Mesendoderm (in vitro differentiated cells): ENCODE measurements at places on chromosomes 3 and 15.

DNA sequence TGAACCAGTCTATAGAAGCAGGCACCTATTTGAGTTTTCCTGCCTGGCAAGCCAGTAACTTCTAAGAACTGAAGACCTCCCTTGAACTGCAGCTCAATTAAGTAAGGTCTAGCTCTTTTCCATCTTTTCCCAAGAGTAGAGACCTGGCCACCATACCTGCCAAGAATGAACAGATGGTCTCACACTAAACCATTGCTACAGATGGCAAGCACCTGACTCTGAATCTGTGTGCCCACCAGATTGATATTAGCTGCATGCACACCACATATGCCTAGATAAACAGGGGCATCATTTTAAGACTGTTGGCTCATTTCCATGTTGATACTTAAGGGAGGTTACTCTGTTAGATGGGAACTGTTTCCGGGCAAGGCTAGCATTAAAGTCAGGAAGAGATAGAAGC is 34.8 kb upstream of the GSK3B start:
- no peak for DNase-seq

GRCh38 chr3:124057420-124057819 is 65.5 kb upstream of the ROPN1 start:
- peak; percentile 8 for DNase-seq

- DNase-seq, result no peak
These were observed 4.3 kb downstream of the EPHB1 start for GRCh38 chr3:134799393-134799792.

GRCh38 chr3:33196538-33196937 is 22.1 kb downstream of the SUSD5 start:
- no peak for DNase-seq

DNA sequence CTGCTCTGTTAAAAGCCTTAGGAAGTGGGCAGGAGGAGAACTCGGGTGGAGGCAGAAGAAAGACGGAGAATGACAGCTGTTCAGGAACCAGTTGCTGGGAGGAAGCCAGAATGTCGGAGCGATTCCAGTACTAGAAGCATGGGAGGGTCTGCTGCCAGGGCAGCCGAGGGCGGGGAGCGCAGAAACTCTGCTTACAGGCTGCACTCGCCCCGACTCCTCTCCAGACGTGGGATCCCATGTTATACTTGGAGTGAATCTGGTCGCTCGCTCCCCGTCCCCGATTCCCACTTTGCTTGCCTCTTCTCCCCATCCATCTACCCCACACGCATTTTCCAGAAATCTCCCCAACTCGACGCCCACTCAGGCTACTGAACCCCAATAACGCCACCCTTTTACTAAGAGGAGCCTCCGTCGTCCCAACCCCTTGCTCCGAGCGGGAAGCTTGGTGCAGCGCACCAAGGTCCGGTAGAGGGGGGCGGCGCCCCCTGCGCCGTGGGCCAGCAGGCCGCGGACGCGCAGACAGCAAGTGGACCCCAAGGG is 665 bp downstream of the GATM start:
- peak; percentile 21 for DNase-seq

DNA sequence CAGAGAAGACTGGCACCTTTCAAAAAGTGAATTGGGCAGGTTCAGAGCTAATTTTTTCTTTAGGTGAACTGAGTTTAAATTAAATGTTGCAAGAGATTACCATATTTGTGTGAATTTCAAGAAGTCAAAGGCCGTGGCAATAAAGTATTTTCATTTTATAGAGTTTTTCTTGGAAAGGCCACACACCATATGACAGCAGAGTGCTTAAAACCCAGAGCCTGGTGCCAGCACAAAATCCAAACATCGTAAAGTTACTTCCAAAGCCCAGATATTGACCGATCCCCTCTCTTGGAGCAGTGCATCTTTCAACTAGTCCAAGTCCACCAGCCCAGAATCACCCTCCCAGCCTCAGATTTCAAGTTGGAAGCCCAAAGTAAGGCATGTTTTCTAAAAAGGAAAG is 164.5 kb downstream of the VGLL4 start:
- no peak for DNase-seq

- no peak for DNase-seq
These were observed 352.0 kb downstream of the SOX2 start for GRCh38 chr3:182063742-182064141.

DNA sequence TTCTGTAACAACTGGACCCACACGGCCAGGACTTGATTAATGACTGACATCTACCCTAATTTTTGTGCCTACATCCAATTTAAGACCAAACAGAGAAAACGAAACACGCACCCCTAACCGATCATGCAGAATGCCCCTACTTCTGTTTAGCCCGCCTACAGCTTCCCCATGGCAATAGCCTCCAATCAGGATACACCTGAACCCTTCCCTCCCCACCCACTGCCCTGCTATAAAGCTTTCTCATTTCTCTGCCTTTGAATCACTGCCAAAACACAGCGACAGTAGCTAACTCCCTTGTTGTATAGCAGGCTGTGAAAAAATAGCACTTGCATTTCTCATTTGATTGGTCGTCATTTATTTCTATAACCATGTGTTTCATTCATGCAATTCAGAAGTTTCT is 45.2 kb upstream of the DPPA4 start:
- DNase-seq, result no peak

- DNase-seq, result no peak
These were observed 96.3 kb downstream of the SOX2 start for GRCh38 chr3:181808053-181808452.

- no peak for DNase-seq
These were observed 19.8 kb downstream of the RPSA start for GRCh38 chr3:39426312-39426711.

GRCh38 chr15:100464256-100464655 is 64.5 kb downstream of the CERS3 start:
- no peak for DNase-seq

DNA sequence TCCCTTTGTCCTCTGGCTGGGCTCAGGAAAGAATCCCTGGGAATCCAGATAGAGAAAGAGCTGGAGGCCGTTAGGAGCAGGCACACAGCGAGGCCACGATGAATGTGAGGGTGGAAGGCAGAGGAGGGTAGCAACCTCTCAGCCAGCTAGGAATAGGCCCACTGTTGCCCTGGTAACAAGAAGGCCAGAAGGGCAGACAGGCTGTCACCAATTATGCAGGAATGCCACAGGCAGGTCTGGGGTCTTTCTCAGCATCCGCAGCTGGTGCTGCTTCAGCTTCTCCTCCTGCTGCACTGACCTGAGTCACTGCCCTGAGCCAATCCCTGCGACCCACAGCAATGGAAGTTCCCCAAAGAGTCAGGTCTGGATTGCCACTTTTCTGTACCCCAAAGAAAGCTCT is 62.8 kb upstream of the C3orf80 start:
- peak; percentile 99 for DNase-seq

DNA sequence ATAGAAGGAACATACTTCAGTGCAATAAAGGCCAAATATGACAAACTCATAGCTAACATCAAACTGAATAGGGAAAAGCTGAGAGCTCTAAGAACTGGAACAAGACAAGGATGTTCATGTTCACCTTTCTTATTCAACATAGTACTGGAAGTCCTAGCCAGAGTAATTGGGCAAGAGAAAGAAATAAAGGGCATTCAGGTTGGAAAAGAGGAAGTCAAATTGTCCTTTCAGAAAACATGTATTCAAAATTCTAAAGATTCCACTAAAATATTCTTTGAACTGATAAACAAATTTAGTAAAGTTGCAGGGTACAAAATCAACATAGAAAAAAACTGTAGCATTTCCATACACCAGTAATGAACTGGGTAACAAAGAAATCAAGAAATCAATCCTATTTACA is 12.2 kb upstream of the ZNF197 start:
- no peak for DNase-seq

- no peak for DNase-seq
These were observed 164.6 kb downstream of the CHSY1 start for GRCh38 chr15:101087172-101087769.

DNA sequence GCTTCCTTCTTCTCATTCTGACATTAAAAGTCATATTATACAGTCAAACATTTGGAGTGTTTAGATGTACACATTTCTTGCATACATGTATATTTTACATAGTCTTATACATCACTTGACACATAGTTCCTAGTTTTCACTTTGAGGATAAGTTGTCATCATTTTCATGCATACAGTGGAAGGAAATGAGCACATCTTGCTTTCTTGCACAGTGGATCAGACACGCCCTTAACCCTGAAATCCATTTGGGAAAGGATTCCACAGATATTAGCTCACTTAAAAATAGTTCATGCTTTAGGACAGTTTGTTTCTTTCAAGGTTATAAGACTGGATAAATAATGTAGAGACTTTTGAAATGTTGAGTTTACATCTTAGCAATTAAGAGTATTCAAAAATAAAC is 148.6 kb upstream of the MME start:
- DNase-seq, result no peak

GRCh38 chr15:37260255-37260654 is 159.9 kb upstream of the MEIS2 start:
- DNase-seq, result no peak

DNA sequence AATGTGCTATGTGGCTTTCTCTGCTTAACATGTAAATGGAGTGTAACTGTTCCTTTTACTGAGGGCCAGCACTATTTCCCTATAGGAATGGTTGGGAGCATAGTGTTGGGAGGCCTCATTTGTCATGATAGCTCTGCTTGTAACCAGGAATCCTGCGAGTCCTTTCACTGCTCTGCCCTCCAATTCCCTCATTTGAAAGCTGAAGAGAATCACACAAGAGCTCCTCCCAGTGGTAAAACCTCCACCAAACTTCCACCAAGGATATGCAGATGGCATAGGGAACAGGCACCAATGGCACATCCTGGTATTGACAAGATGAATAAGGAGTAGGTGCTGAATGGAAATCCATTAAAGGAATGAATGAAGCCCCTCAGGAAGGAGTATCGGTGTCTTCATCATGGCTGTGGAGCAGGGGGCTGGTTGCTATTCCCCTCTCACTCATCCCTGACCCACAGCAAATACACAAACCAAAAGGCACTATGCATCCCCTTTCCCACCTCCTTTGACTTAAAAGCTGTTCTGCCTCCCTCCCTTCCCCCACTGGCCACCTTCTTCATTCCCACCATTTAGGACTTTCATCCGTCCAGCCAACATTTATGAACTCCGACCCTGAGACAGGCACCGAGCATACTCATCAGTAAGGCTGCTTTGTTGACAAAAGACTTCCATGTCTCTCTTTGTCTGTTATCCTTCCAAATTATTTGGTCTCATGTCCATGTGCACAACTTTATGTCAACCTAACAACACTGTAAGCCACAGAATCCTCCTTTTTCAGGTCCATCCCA is 560.8 kb downstream of the FOXP1 start:
- peak; percentile 87 for DNase-seq

- DNase-seq, result peak; percentile 10
These were observed 94.9 kb upstream of the AADACL2 start for GRCh38 chr3:151638555-151639417.

DNA sequence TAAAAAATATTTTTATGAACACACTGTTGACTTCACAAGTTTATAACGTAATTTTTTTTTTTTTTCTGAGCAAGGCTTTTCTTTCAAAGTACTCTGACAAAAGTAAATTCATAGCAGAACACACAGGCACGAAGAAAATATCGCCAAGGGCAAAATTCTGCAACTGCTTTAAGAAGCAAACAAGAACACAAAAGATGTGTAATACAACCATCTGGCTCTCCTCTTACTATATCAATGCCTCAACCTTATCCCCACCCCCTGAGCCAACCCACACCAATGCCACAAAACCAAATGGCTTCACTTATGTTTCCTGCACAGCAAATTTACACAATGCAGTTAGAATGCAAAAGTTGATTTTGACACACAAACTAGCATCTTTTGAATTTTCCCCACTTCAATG is 274.2 kb downstream of the FOXP1 start:
- no peak for DNase-seq

DNA sequence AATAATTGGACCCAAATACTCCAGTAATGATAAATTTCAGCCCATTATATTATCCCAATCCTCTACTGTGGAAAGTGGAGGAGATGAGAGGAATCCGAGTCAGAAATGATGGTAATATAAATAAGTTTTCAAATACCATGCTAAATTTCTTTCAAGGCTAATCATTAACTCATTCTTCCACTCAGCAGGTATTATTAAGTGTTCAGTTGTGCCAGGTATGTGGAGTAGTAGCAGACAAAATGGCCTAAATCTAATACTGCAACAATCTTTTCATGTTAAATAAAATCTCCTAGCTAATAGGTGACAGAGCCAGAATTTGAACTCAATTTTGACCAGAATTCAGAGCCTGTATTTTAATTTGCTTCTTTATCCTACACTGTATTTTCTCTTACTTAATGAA is 538.6 kb upstream of the ROBO2 start:
- DNase-seq, result no peak

- no peak for DNase-seq
These were observed 8.3 kb upstream of the CIB2 start for GRCh38 chr15:78139578-78139977.

DNA sequence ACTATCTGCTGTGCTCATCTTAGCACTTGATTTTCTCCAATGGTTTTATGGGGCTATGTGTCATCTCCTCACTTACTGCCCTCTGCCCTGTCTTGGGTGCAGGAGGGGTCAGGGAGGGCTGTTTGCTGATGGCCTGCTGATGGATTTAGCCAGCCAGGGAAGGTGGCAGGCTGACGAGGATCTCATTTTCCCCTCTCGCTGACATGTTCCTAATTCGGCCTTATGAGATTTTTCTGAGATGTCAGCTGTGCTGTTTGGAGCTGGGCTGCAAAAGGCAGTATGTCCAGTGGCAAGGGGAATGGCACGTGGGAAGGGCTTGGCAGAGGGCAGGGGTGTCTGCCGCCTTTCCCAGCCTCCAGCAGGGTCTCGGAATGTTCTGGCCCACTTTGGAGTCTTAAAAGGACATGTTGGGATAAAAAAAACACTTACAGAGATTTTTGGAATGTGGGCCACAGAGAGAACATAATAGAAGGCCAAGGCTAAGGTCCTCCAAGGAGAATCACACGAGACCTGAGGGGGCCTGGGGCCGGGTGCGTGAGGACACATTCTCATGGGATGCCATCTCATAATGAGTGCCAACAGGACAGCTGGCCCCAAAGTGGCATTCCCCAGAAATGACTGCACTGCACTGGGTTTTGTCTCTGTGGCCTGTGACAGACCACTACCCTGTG is 303.8 kb downstream of the TLE3 start:
- no peak for DNase-seq

GRCh38 chr15:65633752-65634151 is 12.0 kb downstream of the SLC24A1 start:
- no peak for DNase-seq

GRCh38 chr3:13790376-13791197 is 89.3 kb downstream of the WNT7A start:
- DNase-seq, result no peak

GRCh38 chr3:46214751-46215352 is 6.7 kb upstream of the CCR1 start:
- peak; percentile 86 for DNase-seq

DNA sequence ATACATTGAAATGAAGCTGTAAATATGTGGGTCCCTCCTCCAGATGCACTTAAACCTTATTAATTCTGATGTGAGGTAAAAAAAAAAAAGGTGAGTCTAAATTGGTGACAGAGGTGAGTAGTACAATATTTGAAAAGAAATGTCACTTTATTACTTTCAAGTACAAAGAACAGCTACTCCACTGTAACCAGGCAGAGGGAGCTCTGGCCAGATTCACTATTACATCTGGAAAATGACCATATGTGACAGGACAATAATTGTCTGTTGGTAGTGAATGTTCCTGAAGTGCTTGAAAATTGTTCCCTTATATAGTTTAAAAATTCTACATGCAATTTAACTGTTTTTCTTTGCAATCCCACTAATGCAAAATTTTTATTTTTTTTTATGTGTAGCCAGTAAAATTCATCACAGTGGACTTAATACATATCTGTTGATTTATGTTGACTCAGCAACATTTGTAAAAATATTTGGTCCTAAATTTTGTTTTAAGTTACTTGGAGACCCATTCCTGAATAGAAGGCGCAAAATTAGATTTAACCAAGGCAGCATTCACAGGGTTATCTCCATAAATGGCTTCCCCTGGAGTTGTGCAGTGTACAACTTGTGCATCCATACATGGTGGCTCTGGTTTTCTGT is 231.9 kb upstream of the TBC1D5 start:
- DNase-seq, result no peak
